ENCODE measurements at places on chromosomes 16 and 17.

- DNase-seq, result no peak
Observed at GRCh38 chr17:73971127-73971526, 232.4 kb upstream of the RPL38 start.

- DNase-seq, result no peak
Observed at GRCh38 chr17:58998871-58999270, 107.8 kb downstream of the TRIM37 start.

DNA sequence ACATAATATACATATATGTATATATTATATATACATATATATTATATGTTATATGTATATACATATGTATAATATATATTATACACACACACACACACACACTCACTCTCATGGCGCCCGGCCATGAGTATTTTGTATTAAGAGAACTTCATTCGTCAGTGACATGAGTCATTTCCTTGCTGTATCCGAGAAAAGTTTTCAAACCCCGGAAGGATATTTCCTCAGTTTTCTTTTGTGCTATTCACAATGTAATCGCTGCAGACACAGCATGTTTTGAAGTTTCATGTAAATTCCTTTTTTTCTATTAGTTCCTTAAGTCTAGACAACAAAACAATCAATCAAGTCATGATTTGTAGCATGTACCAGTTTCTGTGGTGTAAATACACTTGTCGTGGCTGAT lies 33.3 kb downstream of the OR1D5 start:
- no peak for DNase-seq

DNA sequence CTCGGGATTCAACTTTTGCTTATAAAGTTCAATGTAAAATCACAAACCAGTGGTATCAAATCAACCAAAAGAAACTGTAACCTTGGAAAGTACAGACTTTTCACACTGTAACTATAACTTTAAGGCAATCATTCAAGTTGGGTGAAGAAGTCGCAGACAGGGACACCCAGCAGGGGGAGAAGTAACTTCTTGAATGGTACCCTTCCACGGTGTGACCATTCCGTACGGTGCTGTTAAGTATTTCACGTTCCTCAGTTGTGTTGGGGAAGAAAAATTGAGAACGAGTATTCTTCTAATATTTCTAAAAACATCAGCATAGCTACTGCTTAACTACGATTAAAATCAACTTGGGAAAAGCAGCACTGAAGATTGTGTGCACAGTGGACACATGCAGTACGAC lies 55.8 kb downstream of the MYH10 start:
- no peak for DNase-seq

DNA sequence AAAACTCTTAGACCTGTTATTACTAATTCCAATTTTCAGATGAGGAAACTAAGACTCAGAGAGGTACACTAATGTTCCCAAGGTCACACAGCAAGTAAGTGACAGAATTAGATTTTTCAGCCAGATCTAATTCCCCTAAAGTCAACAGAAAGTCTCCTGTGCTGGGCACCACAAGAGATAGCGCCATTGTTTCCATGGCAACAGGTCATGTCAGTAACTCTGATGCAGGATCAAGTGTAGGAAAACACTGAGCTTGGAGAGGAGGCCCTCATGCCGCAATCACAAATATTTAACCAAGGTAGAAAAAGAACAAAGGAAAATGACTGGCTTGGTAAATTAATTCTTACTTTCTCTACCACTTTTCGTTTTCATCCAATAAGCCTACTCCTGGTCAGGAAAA lies 166.0 kb upstream of the CDH13 start:
- no peak for DNase-seq

DNA sequence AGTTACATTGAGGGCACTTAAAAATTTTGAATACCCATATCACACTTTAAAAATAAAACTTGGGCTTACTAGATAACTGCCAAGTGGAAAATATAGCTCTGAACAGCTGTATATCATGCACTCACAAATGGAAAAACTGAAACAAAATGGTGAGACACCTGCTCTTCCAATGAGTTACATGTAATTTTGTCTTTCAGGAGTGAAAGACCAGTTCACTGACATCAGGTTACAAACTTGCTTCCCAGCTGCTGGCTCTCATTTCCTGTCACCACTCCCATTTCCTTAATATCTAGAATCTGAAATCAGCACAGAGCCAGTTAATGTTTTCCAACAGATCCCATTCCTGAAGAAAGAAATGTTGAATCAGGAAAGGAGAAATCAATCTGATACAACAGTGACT lies 10.8 kb downstream of the CSNK2A2 start:
- DNase-seq, result no peak

- peak; percentile 88 for DNase-seq
Observed at GRCh38 chr17:40818733-40819527, 3.5 kb downstream of the KRT10 start.

- DNase-seq, result no peak
Observed at GRCh38 chr16:69496896-69497295, 68.9 kb upstream of the NFAT5 start.

DNA sequence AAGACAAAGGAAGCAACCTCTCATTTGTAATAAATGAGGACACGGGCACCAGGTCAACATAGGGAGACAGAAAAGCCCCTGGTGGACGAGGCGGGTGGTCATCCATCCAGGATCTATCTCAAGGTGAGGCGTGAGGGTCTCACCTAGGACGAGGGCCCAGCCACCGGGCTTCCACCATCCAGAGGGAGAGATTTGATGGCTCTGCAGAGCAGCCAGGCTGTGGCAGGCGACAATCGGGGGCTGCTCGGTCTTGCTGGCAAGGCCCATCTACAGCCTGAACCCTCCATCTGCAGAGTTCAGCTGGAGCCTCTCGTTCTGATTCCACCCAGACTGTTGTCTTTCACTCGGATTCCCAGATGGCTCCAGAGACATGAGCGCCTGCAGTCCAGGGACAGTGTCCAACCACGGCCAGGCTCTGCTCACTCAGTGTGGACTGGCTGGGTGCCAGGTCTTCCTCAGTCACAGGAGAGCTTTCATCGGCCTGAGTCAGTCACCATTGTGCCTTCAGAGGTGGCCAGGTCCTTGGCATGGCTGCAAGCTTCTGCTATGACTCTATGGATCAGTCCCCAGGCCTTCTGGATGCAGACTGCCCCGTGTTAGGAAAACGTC lies 5.9 kb downstream of the LITAFD start:
- no peak for DNase-seq

DNA sequence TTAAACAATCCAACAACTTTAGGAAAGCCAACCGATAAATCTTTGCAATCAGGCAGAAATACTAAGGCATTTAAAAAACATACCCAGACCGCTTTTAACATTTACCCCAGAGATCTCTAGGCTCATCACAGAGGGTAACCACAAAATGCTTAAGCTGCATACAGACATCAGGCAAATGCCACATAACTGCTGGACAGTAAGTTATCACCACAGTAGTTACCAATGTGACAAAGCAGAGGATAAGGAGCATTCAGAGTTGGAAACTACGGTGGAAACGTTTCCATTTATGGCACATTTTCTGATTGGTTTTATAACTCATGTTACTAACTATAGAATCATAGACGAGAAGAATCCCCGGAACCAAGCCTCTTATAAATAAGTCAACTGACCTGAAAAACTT lies 77.5 kb downstream of the KANSL1 start:
- DNase-seq, result no peak

DNA sequence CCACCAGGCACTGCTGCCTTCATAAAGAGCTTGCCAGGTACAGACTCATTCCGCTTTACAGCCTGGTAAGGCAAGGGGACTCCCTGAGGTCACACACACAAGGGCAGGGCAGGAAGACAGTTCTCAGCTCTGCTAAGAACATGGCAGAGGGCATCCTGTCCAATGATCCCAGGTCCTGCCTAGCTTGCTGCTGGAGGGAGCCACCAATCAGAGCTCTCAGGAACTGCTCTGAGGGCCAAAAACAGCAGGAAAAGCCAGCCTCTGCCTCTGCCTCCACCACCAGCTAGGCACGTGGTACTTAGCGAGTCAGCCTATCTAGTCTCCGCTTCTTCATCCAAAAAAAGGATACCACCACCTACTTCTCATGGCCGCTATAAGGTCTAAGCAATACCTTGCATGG lies 66.1 kb downstream of the GTF3C1 start:
- DNase-seq, result no peak

All from activated naive CD4-positive, alpha-beta T cell treated with Interleukin-2 at 50 U/mL for 16 hours (primary cell).